ENCODE measurements at places on chromosomes 4 and X. TPM values are rescaled to one million over a fixed set of nuclear protein-coding genes. Genes with fewer than 3 reads are reported as not detected.

DNA sequence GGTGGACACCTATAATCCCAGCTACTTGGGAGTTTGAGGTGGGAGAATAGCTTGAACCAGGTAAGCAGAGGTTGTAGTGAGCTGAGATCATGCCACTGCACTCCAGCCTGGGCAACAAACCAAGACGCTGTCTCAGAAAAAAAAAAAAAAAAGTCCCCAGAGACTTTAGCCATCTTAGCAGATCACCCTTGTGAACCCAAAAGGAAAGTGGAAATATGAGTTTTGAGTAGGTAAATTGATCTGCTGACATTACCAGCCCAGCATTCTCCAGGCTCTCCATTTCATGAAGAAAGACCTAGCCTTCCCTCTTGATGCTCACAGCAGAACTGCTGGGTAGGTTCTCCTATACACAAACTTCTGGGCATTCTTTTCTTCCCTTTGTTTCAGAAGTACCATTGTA lies 24.5 kb upstream of the HNRNPD start:
- no peak for DNase-seq

GRCh38 chr4:184309241-184310170 lies 91.8 kb upstream of the ENPP6 start:
- no peak for DNase-seq

DNA sequence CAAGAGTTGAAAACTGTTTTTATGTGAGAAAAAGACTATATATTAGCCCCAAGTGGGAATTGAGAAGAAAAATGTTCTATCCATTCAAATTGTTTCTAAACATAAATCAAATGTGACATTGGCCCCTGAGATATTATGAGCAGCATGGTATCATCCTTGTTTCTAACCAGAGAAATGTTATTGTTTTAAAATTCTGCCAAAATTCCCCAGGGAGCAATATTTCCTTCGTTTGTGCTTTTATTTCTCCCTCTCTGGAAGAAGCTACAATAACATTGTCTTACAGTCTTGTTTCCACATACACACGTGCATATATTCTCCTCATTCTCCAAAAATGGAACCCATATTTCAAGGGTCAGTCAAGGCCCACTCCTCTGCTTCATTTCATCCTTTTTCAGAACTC lies 46.7 kb downstream of the MAGEB17 start:
- DNase-seq = no peak

DNA sequence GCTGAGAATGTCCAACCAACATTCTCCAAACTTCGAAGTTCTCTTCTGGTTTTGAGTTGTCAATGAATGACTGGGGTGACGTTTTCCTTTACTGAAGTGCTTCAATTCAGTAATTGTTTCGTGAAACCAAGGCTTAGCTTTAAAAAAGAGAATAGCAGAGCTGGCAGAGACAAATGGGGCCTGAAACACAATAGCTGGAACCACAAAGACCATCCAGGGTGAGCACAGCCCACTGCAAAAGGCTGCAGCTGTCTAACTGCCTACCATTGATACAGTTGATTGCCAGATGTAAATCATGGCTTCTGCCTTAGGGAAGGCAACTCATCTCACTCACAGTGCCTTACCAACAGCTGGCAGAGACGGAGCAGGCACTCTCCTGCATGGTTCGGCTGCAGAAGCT lies 78.7 kb upstream of the ZNF518B start:
- DNase-seq = no peak

DNA sequence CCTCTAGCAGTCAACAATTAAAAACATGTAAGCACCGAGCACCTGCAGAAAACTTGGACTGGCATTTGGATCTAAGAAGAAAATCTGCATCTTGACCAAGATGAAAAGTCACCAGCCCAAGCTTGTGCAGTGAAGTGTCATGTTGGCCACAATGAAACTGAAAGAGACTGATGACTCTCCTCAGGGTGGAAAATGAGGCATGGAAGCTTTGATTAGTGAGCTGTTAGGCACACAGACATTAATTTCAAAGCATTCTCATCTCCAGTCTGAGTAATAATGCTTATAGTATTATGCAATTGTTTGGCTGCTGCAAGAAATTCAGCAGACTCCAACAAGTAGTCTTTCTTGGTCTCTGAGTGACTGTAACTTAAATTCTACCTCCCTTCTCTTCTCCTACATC lies 150.1 kb downstream of the AR start:
- DNase-seq = no peak

DNA sequence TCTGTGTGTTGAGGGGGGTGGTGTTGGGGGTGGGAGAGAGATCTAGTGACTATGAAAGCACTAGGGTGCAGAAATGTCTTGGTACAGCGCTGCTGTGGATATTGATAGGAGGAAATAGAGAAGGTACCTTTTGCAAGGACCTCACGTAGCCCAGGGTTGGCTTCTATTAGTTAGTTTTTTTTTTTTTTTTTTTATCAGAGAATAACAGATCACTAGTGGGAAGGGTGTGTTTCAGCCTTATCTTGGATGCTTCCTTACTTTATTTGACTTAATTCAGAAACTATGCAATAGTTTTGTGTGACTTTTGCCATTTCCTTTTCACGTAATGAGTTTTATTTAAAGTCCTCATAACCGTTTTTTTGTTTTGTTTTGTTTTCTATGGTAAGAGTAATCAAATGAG lies 16.4 kb upstream of the PGRMC2 start:
- DNase-seq = no peak

Gene PPA2
- total RNA-seq = 61.9 TPM

DNA sequence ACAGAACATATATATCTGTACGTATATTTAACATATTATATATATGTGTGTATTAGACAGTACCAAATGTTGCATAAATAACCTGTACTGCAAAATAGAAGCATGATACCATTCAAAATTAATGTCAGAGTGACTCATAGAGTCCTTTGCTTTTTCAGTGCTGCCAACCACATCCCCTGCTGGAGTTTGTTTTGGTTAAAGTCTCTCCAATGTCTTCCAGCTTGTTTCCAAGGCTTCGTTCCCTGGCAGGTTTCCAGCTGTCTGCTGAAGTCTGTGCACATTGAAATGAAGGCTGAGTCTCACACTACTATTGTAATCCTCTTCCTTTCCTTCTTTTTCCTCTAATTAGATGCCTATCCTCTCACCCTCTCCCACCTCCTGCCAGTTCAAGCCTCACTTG lies 14.9 kb downstream of the NRK start:
- DNase-seq = no peak

- DNase-seq = peak; percentile 75
Observed at GRCh38 chr4:65668201-65669089, 1.8 kb downstream of the EPHA5 start.

Gene GNL3L
- 42.0 TPM for total RNA-seq

DNA sequence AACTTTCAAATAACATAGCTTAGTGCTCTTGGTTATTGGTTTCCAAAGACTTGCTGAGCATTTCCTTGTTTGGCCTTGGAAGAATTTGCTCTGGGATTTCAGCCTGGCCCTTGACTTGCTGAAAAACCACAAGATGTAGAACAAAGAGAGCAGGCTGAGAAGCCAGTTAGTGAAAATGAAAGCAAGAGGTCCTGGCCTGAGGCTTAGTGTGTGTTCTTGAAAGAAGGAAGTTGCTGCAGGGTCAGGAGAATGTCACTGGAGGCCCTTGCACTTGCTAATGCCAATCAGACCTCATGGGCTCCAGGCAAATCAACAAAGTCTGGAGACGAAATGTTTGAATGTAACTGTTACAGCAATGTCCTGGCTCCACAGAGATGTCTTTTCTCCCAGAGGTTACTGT lies 79.4 kb downstream of the SYNPO2 start:
- DNase-seq = no peak

- DNase-seq = no peak
Observed at GRCh38 chr4:86549163-86549788, 44.8 kb upstream of the PTPN13 start.

DNA sequence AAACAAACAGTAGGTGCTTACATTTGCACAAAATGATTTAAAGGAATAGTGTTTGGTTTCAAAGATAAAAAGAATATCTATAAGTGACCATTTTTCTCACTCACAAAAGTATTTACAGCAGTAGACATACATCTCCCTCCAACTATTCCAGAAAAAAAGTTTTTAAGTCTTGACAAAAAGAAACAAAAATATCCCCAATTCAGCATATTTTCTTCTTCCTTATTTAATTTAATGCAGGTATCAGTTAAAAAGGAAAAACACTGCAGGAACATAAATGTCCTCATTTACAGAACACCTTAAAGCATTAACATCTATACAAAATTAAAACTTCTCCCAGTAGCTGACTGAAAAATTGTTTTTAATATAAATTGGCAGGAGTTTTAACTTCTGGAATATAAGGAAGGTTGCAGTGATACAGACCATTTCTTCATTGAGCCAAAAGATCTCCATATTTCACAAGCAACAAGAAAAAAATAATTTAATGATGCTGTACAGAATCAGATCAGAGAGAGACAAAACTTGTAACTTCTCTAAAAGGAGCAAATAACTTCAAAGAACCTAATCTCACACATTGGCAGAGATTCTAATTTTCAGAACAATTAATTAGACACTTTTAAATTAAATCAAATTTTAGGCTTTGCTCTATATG lies 4.3 kb downstream of the MAB21L2 start:
- no peak for DNase-seq

GRCh38 chr4:25792200-25792791 lies 70.5 kb downstream of the SEL1L3 start:
- no peak for DNase-seq

DNA sequence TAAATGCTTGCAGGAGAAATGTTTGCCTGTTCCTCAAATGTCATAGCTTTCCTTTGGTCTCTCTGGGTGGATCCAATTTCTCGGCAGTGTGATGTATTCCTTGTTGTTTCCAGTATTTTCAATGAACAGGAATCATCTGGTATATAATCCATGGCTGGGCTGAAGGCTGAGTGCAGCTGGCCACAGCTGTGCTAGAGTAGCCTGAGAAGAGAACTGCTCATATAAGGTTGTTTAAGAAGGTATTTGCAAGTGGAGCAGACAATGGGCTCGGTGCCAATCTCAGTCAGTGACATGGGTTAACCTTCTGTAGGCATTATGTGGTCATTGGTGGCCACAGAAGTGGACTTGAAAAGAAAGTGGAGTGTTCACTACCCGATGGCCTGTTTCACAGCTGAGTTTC lies 390.3 kb downstream of the SPRY1 start:
- no peak for DNase-seq

Gene ENOPH1
- total RNA-seq = 33.1 TPM

DNA sequence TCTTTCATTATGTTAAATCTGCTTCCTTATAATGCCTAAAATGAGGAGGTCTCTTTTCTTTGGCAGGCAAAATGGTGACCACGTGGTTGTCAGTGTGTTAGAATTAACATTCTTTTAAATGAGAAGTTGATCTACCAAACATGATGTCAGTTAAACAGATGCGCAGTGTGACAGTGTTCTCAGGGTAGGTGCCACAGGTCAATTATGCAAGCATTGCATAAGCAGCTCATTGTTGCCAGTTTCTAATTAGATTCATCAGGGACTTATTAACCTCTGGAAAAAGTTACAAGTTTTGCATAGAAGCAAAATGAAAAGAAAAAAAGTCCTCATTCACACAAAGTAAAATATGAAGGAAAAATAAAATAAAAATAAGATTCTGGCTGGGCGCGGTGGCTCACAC lies 324.1 kb upstream of the GALNT7 start:
- DNase-seq = no peak

Gene AKAP14
- total RNA-seq = not detected

- no peak for DNase-seq
Observed at GRCh38 chrX:136344320-136344719, 43.6 kb downstream of the ADGRG4 start.

Gene OPHN1
- total RNA-seq = 6.0 TPM

Gene CPZ
- total RNA-seq = 22.2 TPM

- DNase-seq = no peak
Observed at GRCh38 chr4:42627885-42628646, 28.8 kb downstream of the ATP8A1 start.

Gene FGF5
- 1.3 TPM for total RNA-seq

GRCh38 chr4:8688041-8688907 lies 95.7 kb downstream of the CPZ start:
- peak; percentile 71 for DNase-seq

DNA sequence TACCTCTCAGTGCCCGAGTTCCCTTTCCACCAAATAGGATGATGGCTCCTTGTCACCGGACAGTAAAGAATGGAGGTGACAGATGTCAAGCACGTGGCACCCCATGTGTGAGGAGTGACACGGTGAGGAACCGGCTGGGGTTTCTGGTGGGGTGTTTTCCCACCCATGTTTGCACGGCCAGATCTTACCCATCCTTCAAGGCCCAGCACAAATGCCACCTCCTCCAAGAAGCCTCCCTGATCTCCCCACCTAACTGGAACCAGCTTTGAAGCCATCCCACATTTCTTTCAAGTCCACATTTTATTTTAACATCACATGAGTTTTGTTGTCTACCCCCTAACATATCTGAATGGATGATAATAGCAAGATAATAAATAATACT lies 63.0 kb downstream of the WFS1 start:
- DNase-seq = no peak

DNA sequence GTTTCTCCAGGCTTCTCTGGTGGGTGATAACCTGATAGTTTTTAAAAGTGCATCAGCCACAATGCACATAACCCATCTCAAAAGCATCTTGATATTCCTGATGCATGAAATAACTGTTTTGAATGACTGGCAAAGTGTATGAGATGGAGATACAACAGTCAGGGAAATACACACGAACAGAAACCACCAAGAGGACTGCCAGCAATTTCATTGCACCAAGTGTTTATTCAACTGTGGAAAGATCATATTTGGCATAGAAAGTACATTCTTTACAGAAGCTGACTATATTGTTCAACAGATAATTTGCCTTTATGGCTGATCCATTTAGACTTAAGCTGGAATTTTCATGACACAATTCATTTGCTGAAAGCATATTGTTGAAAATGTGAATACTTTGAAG lies 139.5 kb downstream of the SLIT2 start:
- no peak for DNase-seq

GRCh38 chrX:136551410-136551809 lies 19.4 kb downstream of the VGLL1 start:
- no peak for DNase-seq

DNA sequence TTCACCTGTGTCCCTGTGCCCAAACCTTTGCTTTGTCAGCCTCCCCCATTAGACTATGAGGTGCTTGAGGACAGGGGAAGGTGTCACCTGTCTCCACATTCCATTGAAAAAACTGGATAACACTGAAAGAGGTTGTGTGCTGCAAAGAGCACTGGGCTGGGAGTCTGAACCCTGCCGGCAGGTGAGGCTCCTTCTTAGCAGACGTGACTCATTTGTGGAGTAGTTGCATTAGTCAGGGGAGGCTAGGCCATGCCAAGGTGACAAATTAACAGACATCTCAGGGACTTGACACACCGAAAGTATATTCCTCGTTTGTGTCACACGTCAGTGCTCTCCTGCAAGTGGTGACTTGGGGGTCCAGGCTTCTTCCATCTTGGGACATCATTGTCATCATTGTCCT lies 95.9 kb upstream of the STX18 start:
- DNase-seq = no peak

- no peak for DNase-seq
Observed at GRCh38 chr4:176360446-176360845, 40.7 kb downstream of the SPCS3 start.

Gene GPR173
- total RNA-seq = 8.5 TPM
